ENCODE measurements at places on chromosomes 7 and 10.

- no peak for DNase-seq
These were observed 4.8 kb downstream of the DENND2A start for GRCh38 chr7:140635816-140636215.

- DNase-seq: peak; percentile 36
These were observed 4.5 kb downstream of the SAP25 start for GRCh38 chr7:100568896-100569844.

DNA sequence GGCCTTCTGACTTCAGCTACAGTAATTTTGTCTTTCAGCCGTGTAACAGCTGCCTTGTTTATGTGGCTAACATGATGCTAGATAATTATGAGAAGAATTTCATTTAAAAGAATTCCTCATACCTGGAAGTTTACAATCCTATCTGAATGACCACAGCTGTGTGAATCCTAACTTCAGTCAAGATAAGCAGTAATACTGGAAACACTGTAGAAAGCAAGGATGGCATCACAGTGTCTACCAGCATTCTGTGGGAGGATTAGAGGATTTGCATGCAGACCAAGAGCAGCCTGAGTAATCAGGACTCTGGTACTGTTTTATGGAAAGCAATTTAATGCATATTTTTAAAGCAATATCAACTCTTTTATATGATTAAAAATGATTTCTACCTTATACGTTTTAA lies 282.4 kb downstream of the EXOC4 start:
- DNase-seq: no peak

- no peak for DNase-seq
These were observed 67.8 kb downstream of the SLC13A1 start for GRCh38 chr7:123131961-123132360.

DNA sequence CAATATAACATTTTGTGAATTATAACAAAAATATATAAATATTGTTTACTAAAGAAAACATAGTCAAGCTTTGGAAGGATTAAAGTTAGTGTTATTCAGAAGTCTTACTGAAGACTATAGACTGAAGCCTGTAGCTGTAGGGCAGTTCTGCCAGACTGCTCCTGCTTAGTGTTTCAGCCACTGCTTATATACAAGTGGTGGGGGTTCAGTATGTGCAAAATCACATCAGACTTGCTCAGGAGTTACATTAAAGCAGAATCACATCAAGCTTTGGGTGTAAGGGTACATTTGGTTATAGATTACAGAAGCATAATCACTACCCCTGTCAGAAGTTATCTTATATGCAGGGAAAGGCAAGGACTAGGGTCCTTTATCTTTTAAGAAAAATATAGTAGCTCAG lies 653.8 kb downstream of the ANKRD7 start:
- DNase-seq: no peak

DNA sequence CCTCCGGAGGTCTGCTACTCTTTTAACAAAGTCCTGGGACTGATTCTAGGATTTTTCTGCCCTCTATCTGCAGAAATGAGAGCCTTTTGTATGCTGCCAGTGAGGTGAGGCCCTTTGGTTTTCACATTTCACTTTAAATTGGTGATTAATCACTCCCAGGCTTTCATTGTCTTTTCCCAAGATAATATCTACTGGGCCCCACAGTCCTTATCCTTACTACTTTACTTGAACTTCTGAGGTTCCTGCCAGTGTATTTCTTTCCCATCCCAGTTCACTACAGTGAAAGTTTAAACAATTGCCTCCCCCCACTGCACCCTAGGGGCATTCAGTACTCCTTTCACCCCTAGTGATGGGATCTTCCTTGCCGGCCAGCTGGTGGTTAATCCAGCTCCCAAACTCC lies 127.4 kb upstream of the INHBA start:
- DNase-seq: no peak

- no peak for DNase-seq
These were observed 109.9 kb upstream of the EGFR start for GRCh38 chr7:54908760-54909438.

- no peak for DNase-seq
These were observed 28.2 kb upstream of the C10orf53 start for GRCh38 chr10:49651039-49651835.

DNA sequence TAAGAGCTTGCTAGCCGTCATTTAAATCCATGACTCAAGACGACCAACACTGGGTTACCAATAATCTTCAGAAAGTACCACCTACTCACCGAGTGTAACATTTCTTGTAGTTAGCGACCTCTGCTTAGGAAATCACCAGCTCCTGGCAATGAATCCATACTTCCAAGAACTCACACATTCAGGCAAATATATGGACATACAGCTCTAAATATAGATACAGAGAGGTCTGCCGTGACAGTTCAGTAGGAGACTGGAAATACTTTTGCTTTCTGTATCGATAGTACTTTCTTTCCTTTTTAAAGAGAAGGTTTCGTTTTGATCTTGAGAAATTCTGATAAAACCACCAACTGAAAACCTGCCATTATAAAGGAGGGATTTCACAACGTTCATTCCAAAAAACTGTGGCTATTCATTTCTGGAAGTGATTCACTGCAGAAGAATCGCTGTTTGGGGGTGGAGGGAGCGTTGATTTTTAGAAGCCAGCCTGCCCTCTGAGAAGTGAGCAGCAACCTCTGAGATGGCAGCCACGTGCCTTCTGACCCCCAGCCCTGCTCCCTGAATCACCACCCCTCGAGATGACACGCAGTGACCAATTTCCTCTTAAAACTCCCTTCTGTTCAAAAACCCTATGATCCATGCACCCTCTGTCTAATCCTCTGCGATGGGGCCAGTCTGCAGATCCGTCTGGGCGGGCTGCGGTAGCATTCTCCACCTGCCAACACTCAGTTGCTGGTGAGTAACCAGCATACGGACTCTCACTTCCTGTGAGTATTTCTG lies 179.0 kb upstream of the KLF14 start:
- DNase-seq: peak; percentile 98

- peak; percentile 85 for DNase-seq
These were observed 28.5 kb downstream of the RET start for GRCh38 chr10:43105102-43105955.

DNA sequence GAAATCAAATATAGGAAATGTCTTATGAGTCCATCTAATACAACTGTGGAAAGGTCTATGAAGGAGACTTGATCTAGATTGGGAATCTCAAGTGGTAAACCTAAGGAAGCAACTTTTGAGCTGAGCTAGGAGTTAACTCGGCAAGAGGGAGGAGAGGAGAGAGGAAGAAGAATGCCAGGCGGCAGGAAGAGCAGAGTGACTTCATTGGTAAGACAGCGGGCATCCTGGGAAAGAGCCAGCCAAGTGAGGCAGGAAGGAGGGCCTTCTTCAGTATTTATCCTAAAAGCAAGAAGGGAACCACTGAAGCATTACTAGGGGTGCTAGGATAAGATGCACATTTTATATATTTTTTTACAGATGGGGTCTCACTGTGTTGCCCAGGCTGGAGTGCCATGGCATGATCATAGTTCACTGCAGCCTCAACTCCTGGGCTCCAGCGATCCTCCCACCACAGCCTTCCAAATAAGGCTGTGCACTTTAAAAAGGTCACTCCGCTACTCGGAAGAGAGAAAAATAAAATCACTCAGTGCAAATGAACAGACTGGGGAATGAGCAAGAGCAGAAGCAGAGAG lies 2.0 kb downstream of the BCL7B start:
- DNase-seq: no peak

- no peak for DNase-seq
These were observed 545.3 kb upstream of the VSTM2A start for GRCh38 chr7:53996876-53997275.

DNA sequence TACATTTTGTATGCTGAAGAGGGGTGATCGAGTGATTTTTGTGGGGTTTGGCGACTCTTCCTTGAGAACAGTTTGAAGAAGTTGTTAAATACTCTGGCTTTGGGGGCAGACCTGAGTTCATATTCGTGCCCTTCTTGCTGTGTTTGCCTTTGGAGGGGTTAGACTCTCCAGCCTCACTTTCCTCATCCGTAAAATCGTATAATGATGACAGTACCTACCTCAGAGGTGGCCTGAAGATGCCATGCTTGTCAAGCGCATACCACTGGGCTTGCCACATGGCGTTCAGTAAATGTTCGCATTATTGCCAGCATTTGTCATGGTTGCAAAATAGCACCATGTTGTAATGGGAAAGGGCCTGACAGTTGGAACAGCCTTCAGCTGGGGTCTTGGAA lies 1.3 kb downstream of the STK17A start:
- DNase-seq: peak; percentile 83

GRCh38 chr10:114596793-114597192 lies 61.3 kb downstream of the ABLIM1 start:
- no peak for DNase-seq

- no peak for DNase-seq
These were observed 28.5 kb downstream of the NPS start for GRCh38 chr10:127577376-127578258.

- DNase-seq: no peak
These were observed 51.5 kb downstream of the CHCHD3 start for GRCh38 chr7:133030346-133030745.

- DNase-seq: no peak
These were observed 514.2 kb upstream of the MGMT start for GRCh38 chr10:128952856-128953255.

- DNase-seq: peak; percentile 2
These were observed 22.4 kb upstream of the ODAD2 start for GRCh38 chr10:28020993-28021982.

- DNase-seq: no peak
These were observed 47.5 kb downstream of the CAMK2B start for GRCh38 chr7:44277851-44278250.

- DNase-seq: no peak
These were observed 300.9 kb upstream of the C7orf33 start for GRCh38 chr7:148289630-148290029.

DNA sequence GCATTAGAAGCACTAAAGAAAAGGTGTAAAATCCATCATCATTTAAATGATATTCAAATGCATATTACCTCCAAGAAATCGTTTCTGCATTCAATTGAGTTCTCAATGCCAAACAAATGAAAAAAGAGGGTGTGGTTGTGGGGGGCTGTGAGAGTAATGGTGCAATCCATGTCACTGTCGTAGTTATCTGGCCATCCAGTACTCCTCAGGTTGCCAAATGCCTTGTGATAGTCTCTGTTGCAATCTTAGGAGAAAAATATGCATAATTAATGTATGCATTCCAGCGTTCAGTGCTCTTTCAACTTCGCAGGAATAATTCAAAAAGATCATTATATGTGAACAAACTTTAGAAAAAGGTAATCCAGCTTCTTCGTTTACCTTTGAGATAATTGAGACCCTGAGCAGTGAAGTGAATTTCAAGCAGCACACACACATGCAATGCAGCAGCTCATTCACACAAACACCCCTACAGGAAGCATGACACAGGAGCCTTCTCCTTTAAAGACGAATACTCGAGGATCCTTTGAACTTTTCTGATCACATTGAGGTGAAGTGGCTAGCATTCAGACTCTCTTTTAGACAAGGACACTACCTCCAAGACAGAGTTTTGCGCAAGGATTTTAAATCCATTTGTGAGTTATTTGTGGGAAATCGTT lies 73.4 kb downstream of the OR13A1 start:
- no peak for DNase-seq

DNA sequence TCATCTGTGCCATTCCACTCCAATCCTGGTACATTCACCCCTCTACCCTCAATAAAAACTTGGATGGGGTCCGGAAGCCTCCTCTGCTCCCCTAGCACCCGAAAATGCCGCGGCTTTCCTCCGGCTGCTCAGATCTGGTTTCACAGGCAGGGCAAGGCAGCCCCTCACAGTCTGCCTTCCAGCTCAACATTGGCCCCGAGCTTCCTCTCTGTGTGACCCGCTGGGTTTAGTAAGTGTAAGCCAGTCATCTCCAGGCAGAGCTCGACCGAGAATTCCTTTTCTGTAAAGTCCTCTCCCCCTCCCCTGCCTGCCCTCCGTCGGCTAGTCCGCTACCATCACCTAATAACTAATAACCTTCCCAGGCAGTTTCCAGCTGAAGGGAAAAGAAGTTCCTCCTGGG lies 3.4 kb downstream of the INHBA start:
- DNase-seq: peak; percentile 40

DNA sequence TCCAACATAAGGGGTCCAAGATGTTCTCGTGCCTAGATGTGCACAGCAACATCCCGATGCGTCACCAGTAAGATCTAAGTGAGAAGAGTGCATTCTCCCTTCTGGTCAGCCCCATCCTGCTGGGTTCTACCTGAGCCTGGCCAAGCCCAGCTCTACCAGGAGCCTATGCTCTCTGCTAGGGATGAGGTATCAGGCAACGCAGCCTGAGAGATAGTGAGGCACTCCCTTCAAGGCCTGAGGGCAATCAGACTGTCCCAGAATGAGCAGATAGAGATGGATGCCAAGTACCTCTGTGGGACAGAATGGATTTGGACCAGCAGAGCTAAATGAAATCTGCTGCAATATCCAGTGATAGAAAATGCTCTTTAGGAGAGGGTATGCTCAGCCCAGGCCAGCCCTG lies 26.7 kb downstream of the DDC start:
- no peak for DNase-seq

DNA sequence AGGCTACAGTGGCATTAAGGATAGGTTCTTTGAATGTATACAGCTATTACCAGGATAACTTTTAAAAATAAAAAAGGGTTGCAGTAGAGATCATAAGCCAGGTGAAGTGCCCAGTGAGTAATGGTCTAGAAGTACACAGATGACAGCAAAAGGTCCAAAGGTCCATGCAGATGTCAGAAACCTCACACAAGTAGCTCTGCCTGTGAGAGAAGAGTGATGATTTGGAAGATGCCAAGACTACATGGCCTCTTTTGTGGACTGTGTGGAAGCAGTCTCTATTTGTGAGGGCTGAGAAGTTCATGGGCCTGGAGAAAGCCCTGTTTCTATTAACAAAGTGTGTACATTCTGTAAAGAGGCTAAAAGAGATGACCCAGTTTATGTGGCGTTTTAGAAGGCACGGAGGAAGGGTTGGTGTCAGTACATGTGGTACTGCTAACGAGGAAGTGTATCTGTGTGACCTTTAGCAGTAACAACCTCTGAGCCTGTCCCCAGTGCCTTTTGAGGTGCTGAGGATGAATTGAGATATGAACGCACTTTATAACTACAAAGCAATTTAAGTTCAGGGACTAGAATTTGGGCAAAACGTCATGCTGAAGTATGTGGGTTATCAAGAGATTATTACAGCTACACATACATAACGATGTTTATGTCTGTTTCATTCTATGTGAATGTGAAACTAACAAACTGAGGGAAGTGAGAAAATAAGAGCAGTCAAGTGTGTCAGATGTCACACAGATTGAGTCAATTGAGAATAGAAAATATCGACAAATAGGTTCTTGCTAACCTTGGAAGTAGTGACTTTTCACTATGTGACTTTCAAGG lies 7.6 kb downstream of the CYCS start:
- peak; percentile 54 for DNase-seq

DNA sequence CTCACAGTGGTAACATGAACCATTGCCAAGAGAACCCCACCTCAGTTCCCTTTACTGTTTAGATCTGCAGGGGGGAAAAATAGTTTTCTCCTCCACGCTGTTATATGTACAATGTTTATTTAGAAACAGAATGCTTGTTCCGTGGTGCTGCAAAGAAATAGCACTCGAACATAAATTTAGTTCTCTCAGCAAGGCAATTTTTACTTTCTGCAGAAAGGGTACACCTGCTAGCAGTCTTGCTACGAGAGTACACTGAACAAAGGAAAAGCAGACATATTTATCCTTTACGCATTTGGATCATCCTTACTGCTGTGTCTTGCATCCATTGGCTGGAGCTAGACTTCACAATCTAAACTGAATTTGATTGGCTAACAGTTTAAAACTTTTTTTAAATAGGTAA lies 178.5 kb downstream of the HECW1 start:
- DNase-seq: no peak

Data from suppressor macrophage treated with lipopolysaccharide for 4 hours (primary cell).